HS-5 (cell line): ENCODE measurements at places on chromosomes 4 and X.

DNA sequence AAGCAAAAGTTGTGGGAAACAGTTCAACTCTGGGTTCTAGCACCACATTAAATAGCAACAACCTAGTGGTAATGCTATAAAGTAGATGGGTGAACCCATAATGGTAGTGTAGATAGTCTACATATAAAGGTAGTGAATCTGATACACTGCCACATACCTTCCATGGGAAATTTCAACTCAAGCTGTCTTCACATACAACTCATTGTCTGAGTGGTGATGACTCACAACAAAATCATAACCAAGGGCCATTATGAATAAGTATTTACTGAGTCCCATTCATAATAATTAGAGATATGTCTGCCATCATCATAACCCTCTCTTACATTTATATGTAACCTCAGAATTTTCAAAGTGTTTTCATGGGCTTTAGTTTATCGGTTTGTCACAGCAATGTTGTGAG lies 34.8 kb downstream of the EGF start:
- DNase-seq = peak; percentile 18

- no peak for DNase-seq
Observed at GRCh38 chrX:68725756-68726365, 78.4 kb downstream of the STARD8 start.

GRCh38 chr4:174563399-174563798 lies 41.1 kb upstream of the HPGD start:
- no peak for DNase-seq

DNA sequence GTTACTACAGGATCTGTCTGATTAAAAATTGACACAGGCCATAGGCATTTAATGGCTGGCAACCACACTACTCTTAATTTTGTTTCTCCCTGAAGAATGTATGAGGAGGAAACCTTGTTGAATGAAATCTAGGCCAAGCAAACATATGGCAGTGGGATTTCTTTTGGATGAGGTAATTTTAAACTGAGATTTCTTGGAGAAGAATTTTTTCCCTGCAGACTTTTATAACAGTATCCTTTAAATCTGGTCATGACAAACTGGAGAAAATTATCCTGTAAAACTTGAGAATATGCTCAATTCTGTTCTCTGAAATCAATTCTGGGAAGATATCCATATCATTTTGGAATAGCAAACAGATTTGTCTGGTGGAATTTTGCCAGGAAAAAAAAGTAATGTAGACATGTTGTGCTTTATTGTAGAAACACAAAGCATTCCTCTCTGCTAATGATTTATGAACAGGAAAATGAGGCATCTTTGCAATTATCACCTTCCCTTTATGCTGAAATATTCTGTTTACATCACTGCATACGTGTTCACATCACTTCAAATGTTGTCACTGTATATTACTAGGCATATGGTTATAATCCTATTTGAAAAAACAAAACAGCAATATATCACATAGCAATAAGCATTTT lies 108.3 kb upstream of the ARSJ start:
- DNase-seq = peak; percentile 72

- DNase-seq = no peak
Observed at GRCh38 chr4:112199041-112199440, 32.5 kb upstream of the AP1AR start.

DNA sequence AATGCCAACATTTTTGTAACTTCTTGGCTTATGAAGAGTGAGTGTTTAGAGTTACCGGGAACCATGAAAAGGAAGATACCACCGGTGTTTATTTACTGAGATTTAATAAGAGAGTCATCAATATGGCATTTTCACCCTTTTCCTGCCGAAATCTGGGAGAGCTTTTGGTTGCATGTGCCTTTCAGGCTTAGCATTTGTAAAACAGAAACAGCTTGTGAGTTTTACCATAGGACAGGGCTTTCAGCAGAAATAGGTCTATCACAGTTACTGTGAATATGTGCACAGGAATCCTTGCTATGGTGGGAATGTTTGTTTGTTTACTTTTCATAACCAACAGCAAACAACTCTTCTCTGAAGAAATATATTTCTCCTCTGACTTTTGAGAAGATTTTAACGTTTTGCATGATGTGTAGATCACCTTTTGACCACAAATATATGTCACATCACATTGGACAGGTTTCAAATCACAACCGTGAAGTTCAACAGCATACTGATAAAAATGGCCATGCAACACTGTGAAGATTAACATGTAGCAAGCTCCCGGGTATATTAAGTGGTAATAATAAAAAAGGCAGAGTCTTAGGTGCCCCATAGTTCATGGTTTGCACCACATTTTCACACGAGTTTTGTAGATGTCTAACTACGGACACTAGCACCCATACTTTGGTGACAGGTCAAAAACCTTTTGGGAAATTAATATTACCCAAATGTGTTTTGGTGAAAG lies 21.3 kb downstream of the ARHGAP24 start:
- no peak for DNase-seq

GRCh38 chr4:114284629-114285028 lies 305.2 kb upstream of the ARSJ start:
- DNase-seq = no peak

DNA sequence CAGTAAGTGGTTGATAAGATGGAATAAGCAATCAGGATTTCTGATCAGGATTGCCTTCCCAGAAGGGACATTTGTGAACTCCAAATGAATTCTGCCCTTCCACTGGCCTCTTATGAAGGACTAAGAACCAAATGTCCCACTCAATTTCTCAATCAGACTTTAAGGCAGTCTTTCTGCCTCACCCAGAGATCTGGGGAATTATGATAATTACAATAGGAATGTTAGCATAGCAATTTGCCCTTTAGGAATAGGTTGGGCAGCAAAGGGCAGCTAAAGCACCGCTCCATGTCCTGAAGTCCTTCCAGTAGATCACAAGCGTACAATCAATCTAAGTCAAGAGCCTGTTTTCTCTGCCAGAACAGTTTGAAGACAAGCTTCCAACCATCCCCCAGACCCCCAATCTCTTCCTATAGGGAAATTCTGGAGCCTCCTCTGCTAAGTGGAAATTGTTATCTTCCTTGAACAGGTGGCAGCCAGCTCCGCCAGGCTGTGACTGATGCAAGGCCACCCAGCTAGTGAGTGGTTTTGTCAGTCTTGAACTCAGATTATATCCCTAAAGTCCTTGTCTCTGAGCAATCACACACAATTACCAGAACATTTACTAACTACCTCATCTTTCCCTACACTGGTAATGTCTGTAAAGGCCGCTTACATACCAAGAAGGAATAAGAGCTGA lies 18.6 kb downstream of the NKX3-2 start:
- no peak for DNase-seq

DNA sequence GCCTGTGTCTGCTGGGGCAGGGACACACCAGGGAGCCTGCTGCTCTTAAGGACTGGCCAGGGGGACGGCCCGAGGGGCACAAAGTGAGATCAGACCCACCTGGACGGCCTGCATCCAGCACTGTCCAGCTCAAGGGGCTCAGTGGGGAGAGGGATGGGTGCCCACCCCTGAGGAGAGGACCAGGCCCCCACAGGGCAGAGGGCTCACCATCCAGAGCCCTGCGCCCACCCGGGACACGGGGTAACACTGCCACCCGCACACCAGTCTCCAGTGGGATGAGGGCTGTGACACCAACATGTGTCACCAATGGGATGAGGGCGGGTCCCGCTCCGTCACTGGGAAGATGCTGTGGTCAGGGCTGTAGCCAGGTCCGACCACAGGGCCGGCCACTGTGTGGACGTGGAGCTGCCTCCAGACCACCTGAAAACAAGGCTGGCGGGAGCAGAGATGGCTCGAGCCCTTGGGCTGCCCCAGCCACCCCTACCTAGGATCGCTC lies 13.2 kb downstream of the DGKQ start:
- no peak for DNase-seq

DNA sequence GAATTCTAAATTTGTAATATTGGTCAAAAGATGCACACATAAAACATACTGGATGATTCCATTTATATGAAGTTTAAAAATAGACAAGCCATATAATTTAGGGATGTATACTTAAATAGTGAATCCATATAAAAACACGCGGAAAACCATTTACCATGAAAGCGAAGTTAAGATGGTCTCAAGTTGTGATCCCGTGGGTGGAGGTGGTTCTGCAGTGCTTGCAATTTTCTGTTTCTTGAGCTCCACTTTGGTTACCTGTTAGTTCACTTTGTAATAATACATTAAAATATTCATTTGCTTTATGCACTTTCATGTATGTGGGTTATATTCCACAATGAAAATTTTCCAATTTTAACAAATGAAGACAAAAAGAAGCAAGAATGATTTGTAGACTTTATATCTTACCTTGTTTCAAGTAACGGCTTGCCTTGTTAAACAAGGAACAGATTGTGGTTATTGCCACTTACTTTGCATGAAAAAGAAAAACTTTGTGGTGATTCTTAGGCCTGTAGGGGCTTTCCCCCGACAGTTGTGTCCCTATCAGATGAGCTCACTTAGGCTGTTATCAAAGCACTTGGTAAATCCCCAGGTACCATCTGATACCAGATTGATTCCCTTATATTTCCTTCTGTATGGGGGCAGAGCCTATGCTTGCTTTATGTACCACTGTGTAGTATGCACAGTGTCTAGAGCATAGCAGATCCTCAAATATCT lies 12.2 kb downstream of the UCP1 start:
- DNase-seq = no peak

GRCh38 chr4:93532234-93532633 lies 296.3 kb upstream of the ATOH1 start:
- no peak for DNase-seq

- no peak for DNase-seq
Observed at GRCh38 chr4:120960656-120961267, 38.2 kb upstream of the PRDM5 start.

DNA sequence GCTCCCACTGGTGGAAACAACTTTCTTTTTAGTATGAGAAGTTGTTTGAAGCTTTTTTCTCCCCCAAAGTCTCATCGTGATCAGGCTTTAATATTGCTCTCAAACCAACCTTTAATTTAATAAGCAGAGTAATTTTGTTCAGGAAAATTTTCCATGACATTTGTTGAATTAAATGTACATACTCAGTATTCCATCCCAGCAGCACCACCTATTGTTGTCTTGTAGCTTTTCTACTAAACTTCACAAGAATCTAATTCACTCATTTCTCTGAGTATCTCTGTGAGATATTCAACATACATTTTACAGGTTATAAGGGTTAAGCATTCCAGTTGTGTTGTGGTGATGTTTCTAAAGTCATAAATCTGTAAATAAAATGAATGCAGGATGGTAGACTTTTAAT lies 218.3 kb upstream of the HAND2 start:
- no peak for DNase-seq

DNA sequence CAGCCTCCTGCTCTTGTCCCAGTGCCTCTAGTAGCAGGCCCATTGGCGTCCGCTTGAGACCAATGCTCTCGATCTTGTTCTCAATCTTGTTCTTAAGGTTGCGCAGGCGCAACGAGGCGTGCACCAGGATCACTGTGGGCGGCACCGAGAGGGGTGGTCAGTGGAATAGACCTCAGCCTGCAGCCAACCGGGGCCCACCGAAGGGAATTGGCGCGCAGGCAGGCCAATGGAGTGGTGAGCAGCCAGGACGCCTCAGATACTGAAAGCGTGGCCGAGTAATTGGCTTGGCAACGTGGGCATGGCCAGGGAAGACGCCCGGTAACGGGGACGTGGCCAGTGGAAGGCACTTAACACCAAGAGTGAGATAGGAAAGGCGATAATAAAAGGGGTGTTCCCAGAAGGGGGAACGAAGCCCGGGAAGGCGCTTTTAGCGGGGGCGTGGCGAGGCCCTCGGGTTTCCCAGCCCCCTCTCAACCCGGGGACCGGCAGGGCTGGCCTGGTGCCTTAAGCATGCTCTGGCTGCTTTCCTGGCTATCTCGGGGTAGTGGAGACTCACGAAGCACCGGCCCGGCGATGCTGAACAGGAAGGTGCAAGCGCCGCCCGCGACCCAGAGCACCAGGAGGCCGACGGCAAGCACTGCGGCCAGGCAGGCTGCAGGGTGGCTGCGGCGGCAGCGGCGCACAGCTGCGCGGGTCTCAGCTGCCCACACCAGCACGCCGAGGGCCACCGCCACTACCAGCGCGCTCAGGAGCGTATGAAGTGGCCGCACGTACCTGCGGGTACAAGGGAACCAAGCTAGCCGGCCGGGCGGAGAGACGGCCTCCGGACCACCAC lies 1.7 kb downstream of the PRAF2 start:
- no peak for DNase-seq

DNA sequence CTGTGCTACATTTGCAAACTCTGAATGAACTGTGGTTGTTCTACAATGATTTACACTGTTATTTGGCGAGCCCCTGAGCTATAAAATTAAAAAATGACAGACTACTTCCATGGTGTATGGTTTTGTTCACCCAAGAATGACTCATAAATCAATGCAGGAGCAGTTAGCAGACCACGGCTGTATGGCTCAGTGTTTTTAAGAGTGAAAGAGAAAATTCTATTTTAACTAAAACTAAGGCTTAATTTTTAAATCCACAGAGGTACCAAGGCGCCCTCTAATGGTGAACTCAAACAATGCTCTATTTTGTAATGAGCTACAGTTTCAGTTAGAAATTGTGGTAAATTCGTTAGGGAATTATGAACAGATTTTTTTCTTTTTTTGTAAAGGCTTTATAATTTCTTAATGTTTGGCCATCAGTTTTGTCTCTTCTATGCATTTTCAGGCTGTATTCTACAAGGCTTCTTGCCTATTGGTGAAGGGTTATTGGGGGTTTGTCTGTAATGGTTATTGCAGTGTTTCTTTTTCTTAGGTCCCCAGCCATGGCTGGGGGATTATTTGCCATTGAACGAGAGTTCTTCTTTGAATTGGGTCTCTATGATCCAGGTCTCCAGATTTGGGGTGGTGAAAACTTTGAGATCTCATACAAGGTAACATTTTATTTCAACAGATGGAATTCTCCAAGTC lies 32.5 kb downstream of the HMGB2 start:
- DNase-seq = no peak

- DNase-seq = no peak
Observed at GRCh38 chr4:121696170-121696580, 605 bp downstream of the ANXA5 start.

DNA sequence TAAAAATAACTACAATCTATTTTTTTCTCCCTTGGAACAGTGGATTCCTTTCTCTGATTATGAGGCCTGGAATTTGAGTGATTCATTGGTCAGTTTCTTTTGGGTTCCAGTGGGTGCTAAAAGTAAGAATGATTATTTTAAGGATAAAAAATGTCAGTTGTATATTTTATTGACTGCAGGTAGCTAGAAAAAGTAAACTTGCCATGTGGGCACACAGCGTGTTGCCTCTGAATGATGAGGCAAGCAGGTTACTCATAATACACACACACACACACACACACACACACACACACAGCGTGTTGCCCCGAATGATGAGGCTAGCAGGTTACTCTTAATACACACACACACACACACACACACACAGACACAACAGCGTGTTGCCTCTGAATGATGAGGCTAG lies 13.8 kb downstream of the GALNT7 start:
- peak; percentile 62 for DNase-seq

- DNase-seq = no peak
Observed at GRCh38 chr4:177057186-177057585, 252.5 kb upstream of the NEIL3 start.

DNA sequence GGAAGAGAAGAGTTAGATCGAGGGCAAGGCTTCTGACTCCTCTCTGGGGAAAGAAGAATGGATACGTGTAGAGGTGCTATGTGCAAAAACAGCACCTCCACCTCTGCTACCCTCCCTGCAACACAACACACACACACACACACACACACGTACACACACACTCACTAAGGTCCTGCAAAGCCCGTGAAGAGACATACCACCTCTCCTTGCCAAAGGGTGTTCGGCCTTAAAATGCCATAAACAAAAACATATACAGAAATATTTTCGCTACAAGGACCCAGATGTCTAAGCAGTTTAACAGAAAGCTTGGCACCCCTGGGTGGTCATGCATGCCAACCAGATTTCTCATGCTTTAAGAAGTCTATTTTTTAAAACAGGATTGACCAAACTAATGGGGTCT lies 1.5 kb downstream of the TIFA start:
- DNase-seq = no peak

- no peak for DNase-seq
Observed at GRCh38 chr4:89109841-89110540, 1.3 kb upstream of the TIGD2 start.
